ENCODE measurements at places on chromosomes 4 and X. TPM values are rescaled to one million over a fixed set of nuclear protein-coding genes. Genes with fewer than 3 reads are reported as not detected.

The XIAP gene
- 47.4 TPM for total RNA-seq

The MAGED4 gene
- total RNA-seq = 58.6 TPM

The F11 gene
- not detected for total RNA-seq

The RNF128 gene
- 0.72 TPM for total RNA-seq

The PRIMPOL gene
- 15.6 TPM for total RNA-seq

The RNF175 gene
- under 0.01 TPM for total RNA-seq

DNA sequence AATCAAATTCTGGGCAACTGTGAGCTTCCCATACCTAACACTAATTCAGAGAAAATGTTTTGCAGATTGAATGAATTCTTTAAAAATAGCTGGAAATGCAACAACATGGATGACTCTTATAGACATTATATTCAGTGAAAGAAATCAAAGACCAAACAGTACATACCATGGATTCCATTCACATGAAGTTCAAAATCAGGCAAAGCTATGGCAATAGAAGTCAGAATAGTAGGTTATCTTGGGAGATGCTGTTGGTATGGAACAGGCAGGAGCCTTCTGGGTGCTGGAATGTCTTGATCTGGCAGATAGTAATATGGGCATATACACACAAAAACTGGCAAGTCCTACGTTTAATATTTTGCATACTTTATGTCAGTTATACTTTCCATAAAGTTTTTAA lies 25.5 kb upstream of the CBLL2 start:
- no peaks in the 10 kb centered on the region for H3K36me3 ChIP-seq
- H3K4me1 ChIP-seq = no peaks in the 10 kb centered on the region
- no peak for DNase-seq
- peak overlapping the region; percentile 5 for H3K27ac ChIP-seq

GRCh38 chrX:115322375-115322774 lies 32.9 kb downstream of the LUZP4 start:
- no peak overlapping the region for H3K4me3 ChIP-seq
- no peak overlapping the region for H3K27ac ChIP-seq
- H3K4me1 ChIP-seq = no peaks in the 10 kb centered on the region
- H3K36me3 ChIP-seq = no peaks in the 10 kb centered on the region
- H3K27me3 ChIP-seq = peaks cover 18% of the 10 kb centered on the region
- no peak for DNase-seq

GRCh38 chr4:80199004-80199560 lies 1.8 kb downstream of the PRDM8 start:
- DNase-seq = no peak
- H3K4me1 ChIP-seq = peaks cover 10% of the 10 kb centered on the region
- no peak overlapping the region for H3K4me3 ChIP-seq
- no peak overlapping the region for H3K27ac ChIP-seq

DNA sequence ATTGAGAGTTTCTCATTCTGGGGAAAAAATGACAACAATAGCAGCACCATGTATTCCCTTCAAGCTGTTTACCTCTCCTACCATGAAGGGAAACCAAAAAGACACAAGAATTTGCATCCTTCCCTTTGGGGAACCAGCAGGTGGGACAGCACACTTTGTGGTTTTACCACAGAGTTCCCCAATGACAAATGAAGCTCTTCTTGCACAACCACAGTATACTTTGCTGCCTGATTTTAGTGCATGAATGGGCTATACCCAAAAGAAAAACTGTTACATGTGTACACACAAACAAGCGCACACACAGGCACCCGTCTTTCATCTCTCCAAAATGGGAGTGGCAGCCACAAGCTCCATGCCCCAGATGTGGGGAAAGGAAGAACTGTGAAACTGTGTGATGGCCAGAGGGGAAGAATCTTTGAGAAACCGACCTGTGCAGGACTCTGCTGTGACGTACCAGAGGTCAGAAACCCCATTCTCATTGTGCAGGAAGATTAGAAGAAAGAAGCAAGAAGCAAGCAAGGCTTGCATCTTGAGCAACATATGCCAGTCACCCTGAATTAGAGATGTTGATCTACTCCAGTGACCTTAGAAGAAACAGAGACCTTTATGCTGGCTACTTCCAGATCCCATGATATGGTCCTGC lies 2.7 kb upstream of the MAML3 start:
- peaks cover 10% of the 10 kb centered on the region for H3K4me1 ChIP-seq
- H3K4me3 ChIP-seq = no peak overlapping the region
- H3K36me3 ChIP-seq = no peaks in the 10 kb centered on the region
- H3K27ac ChIP-seq = no peak overlapping the region

DNA sequence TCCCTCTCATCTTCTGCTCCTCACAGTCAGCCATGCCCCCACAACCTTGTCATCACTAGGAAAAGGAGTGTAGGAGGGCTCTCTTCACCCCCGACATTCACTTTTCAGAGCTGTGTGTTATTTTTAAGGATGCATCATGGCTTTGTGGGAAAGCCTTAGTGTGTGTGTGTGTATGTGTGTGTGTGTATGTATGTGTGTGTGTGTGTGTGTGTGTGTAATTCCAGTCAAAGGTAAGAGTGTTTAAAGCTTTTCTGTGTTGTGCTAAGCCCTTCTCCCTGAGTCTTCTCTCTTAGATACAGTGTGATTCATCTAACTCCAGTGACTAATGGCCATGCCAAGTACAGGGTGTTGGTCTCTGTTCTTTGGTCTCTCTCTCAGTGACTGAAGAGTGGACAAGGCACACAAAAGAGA lies 76.6 kb downstream of the CHIC2 start:
- DNase-seq = peak; percentile 30
- H3K4me1 ChIP-seq = peaks cover 33% of the 10 kb centered on the region
- no peaks in the 10 kb centered on the region for H3K27me3 ChIP-seq
- peak overlapping the region; percentile 9 for H3K27ac ChIP-seq
- no peaks in the 10 kb centered on the region for H3K36me3 ChIP-seq

GRCh38 chr4:106208481-106209460 lies 107.2 kb downstream of the TBCK start:
- no peaks in the 10 kb centered on the region for H3K27me3 ChIP-seq
- H3K27ac ChIP-seq = no peak overlapping the region
- H3K36me3 ChIP-seq = no peaks in the 10 kb centered on the region
- no peak for DNase-seq
- no peak overlapping the region for H3K4me3 ChIP-seq

DNA sequence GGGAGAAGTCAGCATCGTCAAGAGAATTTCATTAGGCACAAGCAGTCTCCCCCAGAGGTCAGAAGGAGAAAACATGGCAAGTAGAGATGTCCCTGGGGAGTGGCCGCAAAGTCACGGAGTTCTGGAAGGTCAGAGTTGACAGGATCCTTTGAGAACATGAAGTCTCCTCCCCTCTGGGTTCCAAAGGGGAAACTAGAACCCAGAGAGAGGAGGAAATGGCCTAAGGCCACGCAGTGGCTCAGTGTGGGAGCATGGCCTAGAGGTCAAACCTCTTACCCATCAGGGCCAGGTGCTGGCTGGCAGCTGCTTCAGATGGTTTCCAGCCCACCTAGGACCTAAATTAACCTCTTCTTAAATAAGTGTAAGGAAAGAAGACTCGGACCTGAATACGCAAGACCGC lies 884 bp downstream of the IDH3G start:
- H3K4me1 ChIP-seq = peaks cover 13% of the 10 kb centered on the region
- peaks cover 6% of the 10 kb centered on the region for H3K36me3 ChIP-seq

DNA sequence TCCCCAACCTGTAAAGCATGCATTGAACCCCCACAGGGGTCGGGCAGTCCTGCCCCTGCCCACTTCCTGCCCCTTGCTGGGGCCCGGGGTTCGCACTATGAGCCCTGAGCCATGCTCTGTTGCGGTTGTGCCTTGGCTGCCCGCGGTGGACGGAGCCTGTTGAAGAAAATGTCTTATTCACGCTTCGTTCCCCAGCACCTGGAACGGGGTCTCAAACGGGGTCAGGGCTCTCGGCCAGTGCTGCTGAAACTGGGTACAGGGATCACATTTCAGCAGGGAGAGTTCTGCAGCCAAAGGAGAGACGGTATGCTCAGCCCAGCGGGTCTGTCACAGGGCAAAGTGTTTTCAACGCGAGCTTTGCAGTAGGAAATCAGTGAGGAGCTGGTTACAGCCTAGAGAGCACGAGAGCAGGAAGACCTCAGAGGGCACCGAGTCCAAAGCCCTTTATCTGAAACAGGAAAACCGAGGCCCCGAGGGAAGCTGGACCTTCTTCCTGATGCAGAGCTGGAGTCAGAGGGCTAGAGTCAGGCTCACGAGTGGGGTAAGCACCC lies 46.3 kb upstream of the AFAP1 start:
- H3K27ac ChIP-seq = peak overlapping the region; percentile 28
- H3K27me3 ChIP-seq = no peaks in the 10 kb centered on the region
- H3K36me3 ChIP-seq = no peaks in the 10 kb centered on the region
- peak; percentile 84 for DNase-seq
- peaks cover 17% of the 10 kb centered on the region for H3K4me1 ChIP-seq

GRCh38 chrX:115690511-115691216 lies 129.7 kb downstream of the PLS3 start:
- H3K4me3 ChIP-seq = no peak overlapping the region
- H3K27me3 ChIP-seq = peaks cover 20% of the 10 kb centered on the region
- H3K4me1 ChIP-seq = no peaks in the 10 kb centered on the region
- peak overlapping the region; percentile 80 for H3K27ac ChIP-seq

- no peak for DNase-seq
- no peaks in the 10 kb centered on the region for H3K27me3 ChIP-seq
- no peak overlapping the region for H3K4me3 ChIP-seq
- H3K36me3 ChIP-seq = no peaks in the 10 kb centered on the region
Observed at GRCh38 chrX:37644381-37645305, 40.9 kb upstream of the XK start.

- DNase-seq = no peak
- no peaks in the 10 kb centered on the region for H3K27me3 ChIP-seq
- no peak overlapping the region for H3K27ac ChIP-seq
- no peaks in the 10 kb centered on the region for H3K36me3 ChIP-seq
- H3K4me1 ChIP-seq = no peaks in the 10 kb centered on the region
- H3K4me3 ChIP-seq = no peak overlapping the region
Observed at GRCh38 chr4:81392164-81392563, 79.5 kb downstream of the RASGEF1B start.

DNA sequence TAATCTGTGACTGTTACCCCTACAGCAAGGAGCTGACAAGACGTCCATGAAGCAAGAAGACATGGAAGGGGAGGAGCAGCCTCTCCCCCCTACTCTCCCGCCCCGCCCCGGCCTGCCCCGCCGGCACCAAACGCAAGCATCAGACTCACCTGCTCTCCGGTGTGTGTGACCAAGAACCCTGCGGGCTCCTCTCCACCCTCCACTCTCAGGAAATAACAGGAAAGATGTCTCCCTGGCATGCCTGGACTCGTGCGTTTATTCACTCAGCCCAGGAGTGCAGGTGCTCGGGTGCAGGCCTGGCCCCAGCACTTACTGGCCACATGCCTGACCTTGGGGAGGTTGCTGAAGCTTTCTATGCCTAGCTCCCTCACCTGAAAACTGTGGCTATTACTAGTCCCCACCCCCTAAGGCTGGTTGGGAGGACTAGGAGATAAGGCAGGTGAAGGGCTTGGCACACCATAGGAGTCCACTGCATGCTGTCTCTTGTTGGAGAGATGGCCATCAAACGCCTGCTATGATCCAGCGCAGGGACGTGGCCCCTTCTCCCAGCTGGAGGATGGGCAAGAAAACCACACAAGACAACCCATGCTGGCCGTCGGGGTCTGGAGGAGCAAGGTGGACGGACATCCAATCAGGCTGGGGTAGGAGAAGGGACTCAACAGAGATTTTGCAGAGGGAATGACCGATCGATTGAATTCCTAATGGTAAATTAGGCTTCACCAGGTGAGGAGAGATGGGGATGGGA lies 34.9 kb upstream of the CLDN24 start:
- no peak overlapping the region for H3K4me3 ChIP-seq
- no peak for DNase-seq
- H3K36me3 ChIP-seq = no peaks in the 10 kb centered on the region
- no peaks in the 10 kb centered on the region for H3K27me3 ChIP-seq

DNA sequence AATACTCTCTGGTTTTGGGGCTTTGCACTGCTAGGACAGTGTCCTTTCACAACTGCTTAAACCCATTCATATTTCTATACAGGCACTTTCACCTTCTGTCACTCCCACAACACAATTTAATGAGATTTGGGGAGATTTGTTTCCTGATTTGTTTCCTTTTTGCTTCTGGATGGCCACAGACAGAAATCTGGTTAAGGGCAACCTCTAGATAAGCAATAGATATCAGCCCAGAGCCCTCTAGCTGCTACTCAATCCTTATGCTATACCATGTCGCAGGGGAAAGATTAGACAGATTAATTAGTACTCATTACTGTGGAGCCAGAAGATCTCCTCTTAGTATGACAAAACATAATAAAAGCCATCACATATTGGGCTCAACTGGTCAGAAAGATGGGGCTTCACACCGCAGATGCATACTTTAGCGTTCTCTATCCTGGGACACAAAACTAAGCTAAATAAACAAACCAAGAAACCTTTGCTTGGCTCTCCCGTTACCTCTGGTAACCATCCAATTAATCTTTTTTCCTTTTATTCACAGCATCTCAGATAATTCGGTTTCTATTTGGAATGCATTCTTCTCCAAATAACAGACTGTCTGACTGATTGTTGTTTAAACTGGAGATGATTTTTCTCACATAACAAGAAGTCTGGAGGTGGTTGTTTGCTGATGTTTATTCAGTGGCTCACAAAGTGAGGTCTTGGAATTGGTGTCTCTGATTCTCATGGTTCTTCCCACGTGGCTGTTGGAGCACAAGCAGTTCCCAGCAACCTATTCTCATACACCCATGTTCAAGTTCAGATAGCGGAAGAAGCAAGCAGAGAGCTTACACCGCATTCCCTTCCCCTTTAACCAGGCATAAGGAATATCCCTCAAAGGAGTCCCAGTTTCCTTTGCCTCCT lies 41.0 kb upstream of the ZNF330 start:
- H3K4me1 ChIP-seq = no peaks in the 10 kb centered on the region
- H3K27ac ChIP-seq = no peak overlapping the region
- H3K36me3 ChIP-seq = no peaks in the 10 kb centered on the region
- no peak overlapping the region for H3K4me3 ChIP-seq
- DNase-seq = no peak

- no peaks in the 10 kb centered on the region for H3K27me3 ChIP-seq
- no peaks in the 10 kb centered on the region for H3K36me3 ChIP-seq
- DNase-seq = no peak
- H3K27ac ChIP-seq = no peak overlapping the region
- peaks cover 4% of the 10 kb centered on the region for H3K4me1 ChIP-seq
Observed at GRCh38 chr4:126697748-126698147, 935.0 kb upstream of the INTU start.

DNA sequence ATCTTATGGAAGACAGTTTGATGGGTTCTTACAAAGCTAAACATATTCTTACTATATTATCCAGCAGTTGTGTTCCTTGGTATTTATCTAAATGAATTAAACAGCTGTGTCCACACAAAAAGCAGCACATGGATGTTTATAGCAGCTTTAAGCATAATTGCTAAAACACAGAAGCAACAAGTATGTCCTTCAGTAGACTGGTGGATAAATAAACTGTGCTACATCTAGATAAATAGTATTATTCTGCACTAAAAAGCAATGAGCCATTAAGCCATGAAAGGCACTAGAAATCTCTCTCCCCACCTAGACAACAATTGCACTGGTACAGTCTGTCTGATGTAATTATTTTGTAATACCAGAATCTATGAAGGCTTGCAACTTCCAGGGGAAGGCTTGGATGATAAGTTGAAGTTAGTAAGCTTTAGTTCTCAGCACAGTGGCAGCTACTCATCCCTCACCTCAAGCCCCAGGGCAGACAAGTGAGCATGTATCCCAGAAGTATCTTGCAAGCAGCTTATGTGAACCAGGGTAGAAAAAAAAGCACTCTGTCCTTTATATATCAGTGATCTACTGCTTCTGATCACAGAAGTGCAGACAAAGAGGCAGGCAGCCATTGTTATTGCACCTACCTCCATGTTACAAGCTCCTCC lies 36.9 kb downstream of the WDR17 start:
- H3K27ac ChIP-seq = no peak overlapping the region
- H3K4me1 ChIP-seq = no peaks in the 10 kb centered on the region
